ENCODE measurements at places on chromosomes 16 and 17. TPM values are rescaled to one million over a fixed set of nuclear protein-coding genes. Genes with fewer than 3 reads are reported as not detected.

GRCh38 chr17:51911237-51911636 is 247.3 kb downstream of the CA10 start:
- no peak for DNase-seq

- no peak for DNase-seq
Observed at GRCh38 chr17:78304549-78305037, 55.3 kb downstream of the SOCS3 start.

- DNase-seq: peak; percentile 67
Observed at GRCh38 chr17:78745407-78746088, 36.5 kb downstream of the CYTH1 start.

DNA sequence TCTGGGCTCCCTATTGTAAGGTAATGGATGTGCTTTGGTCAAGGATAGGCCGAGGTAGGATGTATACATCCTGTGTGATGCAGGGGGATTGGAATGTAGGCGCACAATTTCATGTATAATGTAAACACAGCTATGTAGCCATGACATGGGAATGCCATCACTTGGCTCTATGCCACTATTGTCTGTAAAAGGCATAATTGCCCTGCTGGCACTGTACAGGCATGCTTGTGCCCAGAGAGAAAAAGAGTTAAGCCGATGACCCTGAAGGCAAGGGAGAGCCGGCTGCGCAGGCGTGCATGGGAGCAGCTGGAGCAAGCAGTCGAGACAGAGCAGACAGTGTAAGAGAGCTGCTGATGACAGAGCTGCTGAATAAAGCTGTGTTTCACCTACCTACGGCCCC is 212.5 kb upstream of the CPHXL start:
- DNase-seq: no peak

GRCh38 chr17:82231562-82232321 is 2.9 kb downstream of the SLC16A3 start:
- DNase-seq: peak; percentile 77

GRCh38 chr17:69501591-69502468 is 87.3 kb downstream of the MAP2K6 start:
- DNase-seq: peak; percentile 68

DNA sequence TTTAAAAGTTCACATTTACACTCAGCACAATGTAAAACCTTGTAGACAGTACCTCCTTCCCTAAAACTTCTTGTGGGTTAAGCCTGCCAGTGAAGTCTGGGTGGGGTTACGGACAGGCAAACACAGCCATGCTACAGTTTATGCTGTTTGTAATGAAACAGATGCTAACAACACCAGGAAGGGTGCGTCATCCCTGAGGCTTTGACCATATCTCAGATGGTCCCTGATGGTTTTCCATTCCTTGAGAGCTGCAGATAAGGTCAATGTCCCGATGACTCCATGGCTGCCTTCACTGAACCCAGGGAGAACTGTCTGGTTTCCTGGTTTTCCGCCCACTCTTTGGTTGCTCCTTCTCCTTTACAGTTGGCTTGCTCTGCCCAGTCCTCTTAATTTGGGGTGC is 29.1 kb downstream of the GAS7 start:
- peak; percentile 73 for DNase-seq

DNA sequence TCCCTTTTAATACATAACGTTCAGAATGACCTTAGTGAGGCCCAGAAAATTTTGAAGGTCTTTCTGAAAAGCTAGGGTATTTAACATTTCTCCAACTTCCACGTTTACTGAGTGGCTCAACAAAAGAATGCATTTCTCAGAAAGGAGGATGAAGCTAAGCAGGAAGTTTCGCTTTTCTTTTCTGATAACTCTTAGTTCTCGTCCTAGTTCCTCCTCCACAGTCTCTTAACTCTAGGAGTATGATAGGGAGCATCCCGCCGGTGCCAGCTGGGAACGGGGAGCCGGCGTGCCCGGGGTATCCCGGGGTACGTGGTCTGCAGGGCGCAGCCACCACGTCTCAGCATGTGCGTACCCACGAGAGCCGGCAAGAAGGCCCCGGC is 363 bp downstream of the KARS1 start:
- no peak for DNase-seq

DNA sequence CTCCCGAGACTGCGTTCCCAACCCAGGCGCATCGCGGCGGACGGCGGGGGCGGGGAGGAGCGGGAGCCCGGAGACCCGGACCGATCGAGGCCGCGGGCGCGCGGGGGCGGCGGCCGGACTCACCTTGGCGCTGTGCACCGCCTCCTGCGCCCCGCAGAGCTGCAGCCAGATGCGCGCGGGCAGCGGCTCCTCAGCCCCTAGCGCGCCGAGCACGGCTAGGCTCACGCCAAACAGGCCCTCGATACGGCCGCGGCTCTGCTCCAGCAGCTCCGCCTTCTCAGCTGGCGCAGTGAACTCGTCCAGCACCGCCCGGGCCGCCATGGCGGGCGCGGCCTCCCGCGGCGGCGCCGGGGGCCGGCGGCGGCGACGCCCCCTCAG is 339 bp downstream of the N4BP1 start:
- DNase-seq: peak; percentile 83

DNA sequence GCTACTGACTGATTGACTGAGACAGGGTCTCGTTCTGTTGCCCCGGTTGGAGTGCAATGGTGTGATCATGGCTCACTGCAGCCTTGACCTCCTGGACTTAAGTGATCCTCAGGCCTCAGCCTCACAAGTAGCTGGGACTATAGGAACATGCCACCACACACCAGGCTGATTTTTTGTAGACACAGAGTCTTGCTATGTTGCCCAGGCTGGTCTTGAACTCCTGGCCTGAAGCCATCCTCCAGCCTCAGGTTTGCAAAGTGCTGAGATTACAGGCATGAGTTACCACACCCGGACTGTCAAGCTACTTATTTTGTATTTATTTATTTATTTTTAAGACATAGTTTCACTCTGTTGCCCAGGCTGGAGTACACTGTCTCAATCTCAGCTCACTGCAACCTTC is 55.2 kb downstream of the METTL16 start:
- DNase-seq: no peak

GRCh38 chr17:74584292-74585060 is 7.6 kb downstream of the CD300LD start:
- DNase-seq: no peak

The DNAH17 gene
- not detected for total RNA-seq

DNA sequence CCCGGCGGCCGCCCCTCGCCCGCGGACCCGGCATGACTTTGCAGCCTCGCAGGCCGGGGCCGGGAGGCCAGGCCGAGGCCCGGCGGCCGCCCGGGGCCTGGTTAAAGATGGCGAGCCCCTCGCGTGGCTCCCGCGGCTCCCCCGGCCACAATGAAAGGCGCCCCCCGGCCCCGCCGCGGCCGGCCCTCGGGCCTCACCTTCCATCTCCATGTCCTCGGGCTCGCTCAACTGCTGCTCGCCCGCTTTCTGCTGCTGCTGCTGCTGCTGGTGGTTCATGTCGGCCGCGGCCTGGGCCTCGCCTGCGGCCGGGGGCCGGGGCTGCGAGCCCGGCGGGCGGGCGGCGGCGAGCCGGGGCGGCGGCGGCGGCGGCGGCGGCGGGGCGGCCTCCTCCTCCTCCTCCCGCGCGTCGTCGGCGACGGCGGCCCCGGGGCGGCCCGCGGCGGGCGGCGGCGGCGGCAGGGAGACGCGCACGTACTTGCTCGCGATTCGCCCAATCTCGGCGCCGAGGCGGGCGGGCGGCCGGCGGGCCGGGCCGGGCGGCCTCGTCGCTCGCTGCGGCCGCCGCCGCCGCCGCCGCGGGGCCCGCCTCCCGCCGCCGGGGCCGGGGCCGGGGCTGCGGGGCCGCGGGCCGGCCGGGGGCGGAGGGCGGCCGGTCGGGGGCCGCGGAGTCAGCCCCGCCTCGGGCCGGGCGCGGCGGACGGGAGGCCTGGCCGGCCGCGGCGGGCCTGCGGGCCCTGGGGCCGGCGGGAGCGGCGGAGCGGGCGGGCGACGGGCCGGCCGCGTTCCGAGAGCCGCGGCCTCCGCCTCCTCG is 491 bp downstream of the USP7 start:
- peak; percentile 60 for DNase-seq

The HAP1 gene
- not detected for total RNA-seq

GRCh38 chr17:32855620-32856019 is 21.3 kb downstream of the MYO1D start:
- no peak for DNase-seq

The EMP2 gene
- 26.0 TPM for total RNA-seq

- no peak for DNase-seq
Observed at GRCh38 chr17:8623591-8623990, 6.9 kb downstream of the MYH10 start.

GRCh38 chr17:39200070-39200879 is at the start of gene RPL19:
Gene RPL19, plus strand, starts transcription at chr17:39200283. Its CDS starts 62 bp downstream, at chr17:39200345.
- DNase-seq: peak; percentile 84

DNA sequence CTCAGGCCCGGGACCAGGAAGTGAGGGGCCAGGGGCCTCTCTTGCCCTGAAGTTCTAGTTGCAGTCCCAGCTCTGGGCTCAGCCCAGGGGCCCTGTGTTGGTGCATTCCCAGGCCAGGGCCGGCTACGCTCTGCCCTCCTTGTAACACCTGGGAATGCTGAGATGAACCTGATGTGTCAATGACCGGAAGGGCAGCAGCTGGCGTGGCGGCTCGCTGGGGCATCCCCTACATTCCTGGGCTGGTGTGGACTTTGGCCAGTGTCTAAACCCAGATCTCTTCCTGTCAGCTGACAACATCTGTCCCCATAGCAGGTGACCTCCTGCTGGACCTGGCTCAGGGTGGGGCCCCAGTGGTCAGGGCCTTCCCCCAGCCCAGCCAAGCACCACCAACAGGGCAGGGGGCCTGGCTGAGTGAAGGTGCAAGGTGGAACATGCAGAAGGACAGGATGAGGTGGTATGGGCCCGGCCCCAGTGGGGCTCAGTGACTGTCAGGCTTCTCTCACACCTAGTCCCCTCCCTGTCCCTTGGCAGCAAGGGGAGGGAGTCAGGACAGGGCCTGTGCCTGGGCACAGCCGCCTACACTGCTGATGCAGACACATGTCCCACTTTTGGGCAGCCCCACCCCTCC is 15.9 kb downstream of the FAM83G start:
- DNase-seq: no peak

The MPP2 gene
- total RNA-seq: 13.8 TPM

The RHOT1 gene
- total RNA-seq: 31.9 TPM

DNA sequence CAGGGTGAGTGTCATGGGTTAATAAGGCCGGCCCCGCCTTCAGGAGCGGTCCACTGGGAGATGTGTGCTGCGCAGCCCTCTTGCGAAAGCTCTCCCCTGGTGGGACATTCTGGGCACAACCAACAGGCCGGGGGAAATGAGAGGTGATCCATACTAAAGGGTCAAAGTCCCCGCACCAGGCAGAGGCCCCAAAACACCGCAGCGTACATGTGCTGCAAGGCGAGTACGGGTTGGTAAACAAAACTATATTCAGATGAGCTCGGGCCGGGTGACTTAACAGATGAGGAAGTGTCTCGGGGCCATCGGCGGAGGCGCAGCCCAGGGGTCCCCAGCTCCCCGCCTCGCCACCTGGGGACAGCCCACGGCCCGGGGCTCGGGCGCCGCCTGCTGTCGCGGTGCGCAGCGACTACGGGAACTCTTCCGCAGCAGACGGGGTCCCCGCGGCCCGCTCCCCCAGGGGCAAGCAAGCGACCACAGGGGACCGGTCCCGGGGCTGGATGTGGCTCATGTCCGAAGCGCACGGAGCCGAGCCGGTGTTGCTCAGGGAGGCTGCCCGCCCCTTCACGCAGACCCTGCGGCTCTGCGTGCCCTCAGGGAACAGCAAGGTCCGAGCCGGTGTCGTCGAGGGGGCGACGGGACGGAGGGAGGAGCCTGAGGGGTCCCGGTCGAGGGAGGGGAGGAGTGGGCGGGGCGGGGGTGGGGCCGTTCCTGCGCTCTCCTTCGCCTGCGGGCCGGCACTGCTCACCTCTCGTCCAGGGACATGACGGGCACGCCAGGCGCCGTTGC is at the start of gene RAB37:
Gene RAB37 (plus strand): TSS at position 744 of the 786 bp plus-strand sequence. CDS start 17 bp downstream, at position 761.
- DNase-seq: peak; percentile 40
